ENCODE measurements at places on chromosomes 5 and 9. TPM values are rescaled to one million over a fixed set of nuclear protein-coding genes. Genes with fewer than 3 reads are reported as not detected.

Gene SLC2A6
- 20.4 TPM for total RNA-seq

Gene SH3GL2
- 0.07 TPM for total RNA-seq

Gene IL4
- not detected for total RNA-seq

Gene IFNA21
- total RNA-seq, result not detected

Gene CDH9
- not detected for total RNA-seq

Gene SLC24A2
- not detected for total RNA-seq

Gene PLEKHG4B
- 0.56 TPM for total RNA-seq

Gene SOHLH1
- not detected for total RNA-seq

Gene C7
- total RNA-seq, result not detected

Gene MARVELD2
- total RNA-seq, result 2.6 TPM

Gene VDAC1
- total RNA-seq, result 371 TPM

Gene DCAF10
- 15.7 TPM for total RNA-seq

Gene MEIKIN
- not detected for total RNA-seq

Gene INSL4
- 19.2 TPM for total RNA-seq

Gene ARID3C
- total RNA-seq, result 0.10 TPM

Gene ARHGEF28
- 17.8 TPM for total RNA-seq

Gene TYRP1
- not detected for total RNA-seq

Gene GKAP1
- 7.0 TPM for total RNA-seq

Gene CWC27
- 16.3 TPM for total RNA-seq

Gene IL9
- total RNA-seq, result not detected

Gene PCSK1
- total RNA-seq, result 0.56 TPM

Gene GRIA1
- total RNA-seq, result not detected

Gene TRPM6
- 1.4 TPM for total RNA-seq

Gene DIPK1B
- total RNA-seq, result 8.9 TPM

Gene IGIP
- 0.99 TPM for total RNA-seq

Gene ARSI
- total RNA-seq, result 44.0 TPM

Gene LMNB1
- 58.3 TPM for total RNA-seq

Gene MZB1
- not detected for total RNA-seq

Gene DMRT3
- not detected for total RNA-seq

Gene UBE2QL1
- 0.15 TPM for total RNA-seq

Gene LECT2
- not detected for total RNA-seq

Gene PCDHA12
- total RNA-seq, result 2.7 TPM

Gene C5orf58
- total RNA-seq, result not detected

Gene WDR38
- total RNA-seq, result not detected
